Amniotic epithelial cell (primary cell): ENCODE measurements at places on chromosomes 7 and 10.

- DNase-seq: no peak
Observed at GRCh38 chr7:22676385-22676784, 50.6 kb upstream of the IL6 start.

- DNase-seq: no peak
Observed at GRCh38 chr10:44703241-44704155, 207.6 kb upstream of the TMEM72 start.

DNA sequence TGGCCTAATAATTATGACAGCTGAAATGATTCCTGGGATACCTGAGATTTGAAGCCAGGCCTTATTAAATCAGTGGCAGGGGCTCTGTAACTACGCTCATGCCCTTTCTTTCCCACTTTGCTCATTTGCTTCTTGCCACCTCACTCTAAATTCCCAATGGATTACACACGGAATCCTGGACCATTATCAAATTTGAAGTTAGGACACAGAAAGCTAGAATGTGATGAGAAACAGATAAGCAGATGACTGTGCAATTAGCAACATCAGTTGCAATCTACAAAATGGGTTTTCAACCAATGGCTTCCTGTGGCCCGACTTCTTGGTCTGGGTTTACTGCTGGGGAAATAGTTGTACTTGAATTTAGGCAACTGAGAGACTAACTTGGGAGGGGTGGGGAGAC is 374.3 kb downstream of the INHBA start:
- peak; percentile 44 for DNase-seq

DNA sequence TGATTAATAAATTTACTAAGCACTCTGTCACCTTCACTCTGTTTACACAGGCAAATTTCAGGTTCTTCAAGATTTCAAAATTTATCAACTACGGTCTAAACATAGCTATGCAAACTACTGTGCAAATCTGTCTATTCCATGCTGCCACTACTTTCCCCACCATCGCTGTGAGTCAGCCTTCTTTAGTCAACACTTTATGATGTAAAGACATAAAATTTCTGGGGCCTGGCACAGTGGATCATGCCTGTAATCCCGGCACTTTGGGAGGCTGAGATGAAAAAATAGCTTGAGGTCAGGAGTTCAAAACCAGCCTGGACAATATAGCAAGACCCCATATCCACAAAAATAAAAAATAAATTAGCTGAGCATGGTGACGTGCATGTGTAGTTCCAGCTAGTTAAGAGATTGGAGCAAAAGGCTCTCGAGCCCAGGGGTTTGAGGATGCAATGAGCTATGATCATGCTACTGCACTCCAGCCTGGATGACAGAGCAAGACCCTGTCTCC is 42.6 kb downstream of the CNOT4 start:
- peak; percentile 67 for DNase-seq

- DNase-seq: no peak
Observed at GRCh38 chr10:108095932-108096925, 931.7 kb upstream of the SORCS1 start.

DNA sequence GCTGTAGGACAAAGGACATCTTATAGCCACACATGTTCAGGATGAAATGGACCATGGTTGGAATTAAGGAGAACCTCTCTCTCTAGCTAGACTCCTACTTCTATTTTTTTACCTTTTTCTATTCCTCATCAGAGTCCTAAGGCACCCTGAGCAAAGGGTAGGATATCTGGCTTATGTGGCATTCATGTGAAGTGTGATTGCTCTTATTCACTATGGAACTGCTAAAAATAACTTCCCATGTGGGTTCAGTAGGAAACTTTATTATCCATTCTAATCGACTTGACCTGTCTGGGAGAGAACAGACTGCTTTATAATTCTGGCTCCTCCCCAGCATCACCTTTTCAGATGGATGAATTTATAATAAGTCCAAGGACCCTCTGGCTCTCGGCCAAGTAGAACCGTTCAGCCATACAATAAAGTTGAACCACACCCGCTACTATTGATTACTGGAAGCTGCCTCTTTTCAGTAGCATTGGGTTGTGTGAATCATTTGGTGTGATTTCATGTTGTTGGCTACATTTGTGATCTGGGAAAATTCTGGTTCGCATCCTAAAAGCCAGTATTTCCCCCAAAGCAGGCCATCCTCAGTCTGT is 117.5 kb downstream of the NRF1 start:
- no peak for DNase-seq

DNA sequence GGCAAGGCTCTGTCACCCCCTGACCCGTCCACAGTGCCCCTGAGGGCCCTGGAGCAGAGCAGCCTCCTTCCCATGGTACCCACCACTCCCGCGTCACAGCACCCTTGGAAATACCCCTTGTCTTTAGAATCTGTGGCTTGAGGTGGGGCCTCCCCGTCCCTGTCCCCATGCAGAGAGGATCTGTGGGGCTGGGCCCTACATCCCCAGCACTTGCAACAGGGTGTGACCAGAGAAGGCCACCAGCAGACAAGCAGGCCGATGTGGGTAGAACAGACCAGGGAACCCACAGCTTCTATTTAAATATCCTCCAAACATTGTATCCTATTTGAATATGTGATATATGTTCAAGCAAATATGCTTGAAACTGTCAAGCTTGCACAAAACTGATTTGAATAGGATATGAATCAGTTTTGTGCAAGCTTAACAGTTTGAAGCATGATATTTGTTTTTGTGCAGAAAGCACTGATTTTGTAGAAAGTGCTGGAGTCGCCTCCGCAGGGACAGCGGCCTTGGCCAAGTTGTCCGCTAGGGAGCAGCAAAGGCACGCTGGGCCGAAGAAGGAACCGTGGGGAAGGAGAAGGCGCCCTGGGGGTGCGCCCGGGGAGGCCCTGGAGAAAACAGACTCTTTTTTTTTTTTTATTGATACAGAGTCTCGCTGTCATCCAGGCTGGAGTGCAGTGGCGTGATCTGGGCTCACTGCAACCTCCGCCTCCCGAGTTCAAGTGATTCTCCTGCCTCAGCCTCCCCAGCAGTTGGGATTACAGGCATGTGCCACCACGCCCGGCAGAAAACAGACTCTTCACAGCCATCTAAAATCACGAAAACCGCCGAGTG is 2.2 kb downstream of the CFAP46 start:
- DNase-seq: peak; percentile 27

DNA sequence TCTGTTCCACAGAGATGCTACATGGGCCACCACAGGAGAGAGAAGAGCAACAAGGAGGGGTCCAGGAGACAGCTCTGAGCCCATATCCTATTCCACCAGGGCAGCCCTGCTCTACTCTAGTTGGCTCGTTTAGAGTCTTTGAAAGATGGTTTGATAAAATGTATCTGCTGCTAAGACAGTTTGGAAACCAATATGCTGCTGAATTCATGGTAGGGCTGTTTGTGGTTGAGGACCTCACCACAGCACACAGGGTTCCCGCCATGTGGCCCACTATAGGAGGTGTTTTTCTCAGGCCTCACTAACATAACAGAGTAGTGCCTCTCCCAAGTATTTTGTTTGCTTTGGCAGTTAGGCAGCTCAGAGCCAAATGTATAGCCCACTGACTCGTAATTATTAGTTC is 35.8 kb upstream of the ZC3HAV1L start:
- no peak for DNase-seq

GRCh38 chr7:2038931-2039728 is 193.6 kb downstream of the MAD1L1 start:
- DNase-seq: no peak

DNA sequence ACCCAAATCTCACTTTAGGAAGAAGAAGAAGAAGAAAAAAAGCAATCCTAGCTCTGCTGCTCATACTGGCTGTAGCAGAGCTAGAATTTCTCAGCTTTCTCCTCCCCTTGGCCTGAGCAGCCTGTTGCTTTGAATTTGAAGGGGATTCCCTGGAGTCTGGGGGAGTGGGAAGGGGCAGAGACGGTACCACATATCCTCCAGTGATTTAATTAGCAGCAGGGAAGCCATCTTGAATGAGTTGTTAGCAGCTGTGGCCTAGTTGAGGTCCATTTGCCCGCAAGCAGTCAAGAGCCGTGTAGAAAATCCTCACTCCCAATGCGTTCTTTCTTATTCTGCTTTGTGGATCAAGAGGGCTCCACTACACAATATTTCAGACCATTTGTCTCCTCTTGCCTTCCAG is 16.5 kb downstream of the PDE6C start:
- DNase-seq: no peak

GRCh38 chr10:63766745-63767137 is 245.5 kb downstream of the REEP3 start:
- peak; percentile 40 for DNase-seq

DNA sequence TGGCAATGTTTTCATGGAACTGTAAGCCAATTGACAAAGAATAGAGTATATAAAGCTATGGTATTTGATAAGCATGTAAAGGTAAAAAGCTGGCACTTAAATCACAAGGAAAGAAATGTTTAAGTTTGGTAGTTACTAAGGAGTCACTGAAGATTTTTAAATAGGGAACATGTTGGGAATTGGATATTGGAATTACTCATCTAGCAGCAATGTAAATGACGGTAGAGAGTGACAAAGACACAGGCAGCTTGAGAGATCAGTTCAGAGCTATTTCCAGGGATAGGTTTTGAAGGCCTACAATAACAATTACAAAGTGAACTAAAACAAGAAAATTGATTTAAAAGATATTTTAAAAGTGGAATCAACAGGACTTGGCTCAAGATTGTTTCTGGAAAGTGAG is 36.8 kb downstream of the SP8 start:
- DNase-seq: no peak

DNA sequence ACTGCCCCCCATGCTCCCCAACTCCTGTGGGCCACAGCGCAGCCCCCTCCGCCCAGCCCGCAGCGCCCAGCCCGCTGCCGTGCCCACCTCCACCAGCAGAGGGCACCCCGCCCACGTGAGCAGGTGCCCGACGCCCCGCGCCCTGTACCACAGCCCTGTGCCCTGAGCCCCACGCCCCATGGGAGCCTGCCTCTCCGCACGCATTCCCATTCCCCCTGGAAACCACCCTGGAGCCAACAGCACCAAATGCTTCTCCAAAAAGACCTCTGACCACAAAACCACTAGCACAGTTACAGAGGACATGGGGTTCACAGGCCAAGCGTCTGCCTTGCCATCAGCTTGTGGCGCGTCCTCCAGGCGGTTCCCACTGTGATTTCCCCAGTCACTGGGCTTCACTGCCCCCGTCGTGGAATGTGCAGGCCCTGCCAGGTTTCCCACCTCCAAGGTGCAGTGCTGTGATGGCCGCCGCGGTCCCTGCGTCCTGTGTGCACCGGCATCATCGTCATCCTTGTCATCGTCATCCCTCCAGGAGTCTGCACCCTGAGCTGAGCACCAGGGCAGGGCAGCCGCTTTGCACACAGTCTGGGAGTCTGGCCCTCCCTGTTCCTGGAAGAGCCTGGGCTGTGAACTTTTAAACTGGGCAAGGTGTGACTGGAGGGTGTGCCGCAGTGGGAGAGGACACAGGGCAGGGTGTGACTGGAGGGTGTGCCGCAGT is 61.7 kb downstream of the PWWP2B start:
- no peak for DNase-seq

GRCh38 chr10:91354166-91355075 is 55.7 kb upstream of the HECTD2 start:
- no peak for DNase-seq

DNA sequence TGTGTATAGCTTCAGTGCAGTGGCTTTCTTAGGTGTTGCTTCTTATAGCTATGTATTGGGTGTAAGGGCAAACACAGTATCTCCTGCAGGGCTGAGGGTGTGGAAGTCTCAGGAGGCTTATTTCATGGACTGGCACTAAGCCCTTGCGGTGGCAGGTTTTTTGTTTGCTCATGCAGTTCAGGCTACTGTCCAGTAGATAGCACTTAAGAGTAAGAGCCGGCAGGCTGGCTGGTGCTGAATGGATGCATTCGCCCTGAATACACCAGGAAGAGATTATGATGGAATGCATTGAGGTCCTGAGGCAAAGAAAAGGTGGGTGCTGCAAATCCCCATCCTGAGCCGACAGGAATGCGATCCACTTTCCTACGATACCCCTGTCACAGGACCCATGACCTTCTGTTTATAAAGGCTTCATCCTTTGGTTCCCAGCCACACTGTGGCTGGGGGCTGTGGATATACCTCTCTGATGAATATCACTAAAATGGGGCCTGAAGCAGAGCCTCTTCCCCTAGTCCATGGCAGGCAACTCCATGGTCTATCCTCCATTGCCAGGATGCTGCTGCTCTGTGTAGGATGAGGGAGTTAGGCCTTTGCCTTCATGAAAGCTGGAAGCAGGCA is 44.9 kb downstream of the ANXA8 start:
- DNase-seq: peak; percentile 84

DNA sequence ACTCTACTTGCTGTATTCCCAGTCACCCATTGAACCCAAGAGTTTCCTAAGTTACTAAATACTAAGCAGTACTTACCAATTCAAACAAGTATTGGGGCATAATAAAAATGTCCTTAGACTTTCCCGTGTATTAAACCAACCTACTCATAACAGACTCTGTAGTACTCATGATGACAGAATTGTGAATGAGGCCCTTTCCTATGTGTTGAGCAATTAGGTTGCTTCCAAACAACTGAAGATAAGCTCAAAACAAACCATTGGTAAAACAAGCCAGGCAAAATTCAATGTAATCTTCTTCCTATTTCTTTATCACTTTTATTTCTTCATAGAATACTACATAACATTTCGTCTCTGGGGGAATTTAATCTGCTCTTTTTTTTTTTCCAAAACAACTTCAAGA is 106.5 kb upstream of the ANK3 start:
- peak; percentile 67 for DNase-seq

DNA sequence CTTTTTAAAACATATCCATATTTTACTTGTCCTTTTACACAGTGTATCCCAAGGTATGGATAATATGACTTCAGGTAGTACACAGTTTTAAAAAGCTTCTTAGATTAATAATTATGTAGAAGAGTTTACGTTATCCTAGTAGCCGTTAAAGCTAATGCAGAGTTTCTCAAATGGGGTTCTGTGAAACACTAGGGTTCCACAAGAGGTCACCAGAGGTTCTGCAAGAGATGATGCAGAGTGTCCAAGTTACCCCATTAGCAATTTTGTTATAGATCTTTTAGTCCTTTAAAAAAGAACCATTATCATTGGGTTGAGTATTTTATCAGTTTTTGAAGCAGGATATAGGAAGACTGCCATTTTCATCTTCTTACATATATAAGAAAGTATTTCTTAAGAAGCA is 298.9 kb upstream of the HPS1 start:
- no peak for DNase-seq

- DNase-seq: no peak
Observed at GRCh38 chr7:73909051-73909941, 48.3 kb downstream of the TMEM270 start.

DNA sequence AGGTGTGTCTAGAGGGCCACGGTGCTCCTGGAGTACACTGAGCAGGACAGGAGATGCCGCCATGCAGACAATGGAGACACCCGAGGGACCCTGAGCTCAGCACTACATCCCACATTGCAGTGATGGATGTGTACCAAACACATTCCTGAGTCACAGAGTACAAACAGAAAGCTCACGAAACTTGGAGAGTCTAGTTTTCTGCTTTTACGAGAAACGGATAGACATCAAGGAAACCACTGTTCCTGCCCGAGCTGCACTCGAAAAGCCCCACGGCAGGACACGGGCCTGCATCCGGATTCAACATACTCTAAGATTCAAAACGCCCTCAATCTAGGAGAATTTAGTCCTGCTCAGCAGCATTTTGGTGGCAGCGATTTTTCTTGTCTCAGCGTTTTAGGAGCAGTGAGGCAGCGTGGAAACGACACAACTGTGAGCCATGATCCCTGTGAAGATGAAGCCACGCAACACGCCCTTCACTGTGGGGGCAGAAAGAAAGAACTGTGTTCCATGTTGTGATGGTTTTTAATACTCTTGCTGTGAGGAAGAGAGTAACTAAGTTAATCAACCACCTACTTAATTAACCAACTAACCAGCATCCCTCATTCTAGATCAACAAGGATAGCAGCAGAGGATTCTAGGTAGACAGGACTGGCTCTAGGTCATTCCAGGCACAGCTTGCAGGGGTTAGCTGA is 3.2 kb downstream of the TNS3 start:
- peak; percentile 82 for DNase-seq

GRCh38 chr7:139886206-139886605 is 57.1 kb downstream of the TBXAS1 start:
- DNase-seq: peak; percentile 23
